ENCODE measurements at places on chromosomes 4 and X.

DNA sequence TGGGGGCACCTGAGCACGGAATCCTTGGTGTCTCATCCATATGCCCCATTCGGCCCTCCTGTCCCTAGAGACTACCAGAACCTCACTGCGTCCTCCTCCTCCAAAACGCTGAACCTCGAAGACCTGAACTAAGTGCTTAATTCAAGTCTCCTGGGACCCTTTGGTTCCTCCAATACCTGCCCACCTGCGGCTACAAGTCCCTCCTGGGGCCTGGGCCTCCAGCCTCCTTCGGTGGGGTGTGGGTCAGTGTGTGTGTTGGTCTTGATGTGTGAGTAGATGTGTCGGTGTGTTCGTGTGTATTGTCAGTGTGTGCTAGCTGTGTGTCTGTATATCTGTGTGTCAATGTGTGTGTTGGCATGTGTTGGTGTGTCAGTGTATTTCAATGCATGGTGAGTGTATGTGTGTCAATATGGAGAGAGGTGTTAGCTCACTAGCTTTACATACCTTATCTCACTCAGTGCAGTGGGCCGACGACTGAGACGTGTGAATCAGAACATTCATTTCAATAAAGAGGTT, 2.6 kb upstream of the SEPTIN6 start:
- no peak for DNase-seq

GRCh38 chrX:69028006-69028760, 137.1 kb downstream of the PJA1 start:
- no peak for DNase-seq

DNA sequence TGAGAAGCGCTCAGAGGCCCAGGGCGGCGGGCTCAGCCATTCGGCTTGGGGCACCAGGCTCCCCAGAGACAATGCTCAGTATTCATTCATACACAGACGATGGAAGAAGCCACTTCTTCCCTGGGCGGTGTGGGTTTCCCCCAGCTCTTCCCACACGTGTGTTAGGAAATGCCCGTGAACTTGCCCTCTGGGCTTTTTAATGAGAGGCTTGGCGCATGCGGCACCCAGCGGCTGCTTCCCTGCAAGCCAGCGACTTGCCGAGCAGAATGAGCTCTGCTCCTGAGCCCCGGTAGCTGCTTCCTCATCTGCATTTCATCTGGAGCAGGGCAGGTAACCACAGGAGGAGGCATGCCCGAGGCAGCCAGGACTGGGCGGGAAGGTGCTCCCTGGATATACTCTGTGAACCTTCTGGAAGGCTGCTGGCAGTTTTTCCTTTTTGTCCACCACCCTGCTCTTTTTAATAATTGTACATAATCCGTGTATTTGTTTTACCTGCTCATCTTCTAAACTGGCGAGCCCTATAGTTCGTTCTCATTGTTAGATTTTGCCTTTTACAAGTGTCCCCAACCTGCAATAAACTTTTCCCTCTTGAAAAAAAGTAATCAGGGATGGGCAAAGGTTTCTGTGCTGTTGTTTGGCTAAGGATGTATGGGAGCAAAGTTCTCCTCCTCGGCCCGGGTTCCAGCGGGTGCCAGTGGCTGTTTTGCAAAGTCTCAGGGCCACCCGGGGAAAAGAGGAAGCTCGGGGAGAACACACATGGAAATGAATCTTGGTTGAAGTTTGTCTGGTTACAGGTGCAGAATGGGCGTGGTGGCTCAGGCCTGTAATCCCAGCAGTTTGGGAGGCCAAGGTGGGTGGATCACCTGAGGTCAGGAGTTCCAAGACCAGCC, 178.8 kb downstream of the DCLK2 start:
- no peak for DNase-seq

GRCh38 chr4:40525752-40526598, 103.7 kb downstream of the RBM47 start:
- DNase-seq: no peak

DNA sequence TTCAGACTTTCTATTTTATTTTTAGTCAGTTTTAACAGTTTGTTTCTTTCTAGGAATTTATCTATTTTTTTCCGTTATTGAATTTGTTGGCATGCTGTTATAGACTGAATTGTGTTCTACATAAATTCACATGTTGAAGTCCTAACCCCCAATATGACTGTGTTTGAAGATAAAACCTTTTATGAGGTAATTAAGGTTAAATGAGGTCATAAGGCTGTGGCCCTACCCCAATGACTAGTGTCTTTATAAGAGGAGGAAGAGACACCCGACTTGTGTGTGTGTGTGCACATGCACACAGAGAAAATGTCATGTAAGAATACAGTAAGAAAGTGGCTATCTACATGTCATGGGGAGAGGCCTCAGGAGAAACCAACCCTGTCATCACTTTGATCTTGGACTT, 146.3 kb downstream of the BRWD3 start:
- no peak for DNase-seq

- no peak for DNase-seq
Observed at GRCh38 chr4:99848591-99849001, 32.0 kb downstream of the DAPP1 start.

GRCh38 chr4:37949636-37950426, 10.4 kb upstream of the PTTG2 start:
- DNase-seq: no peak

Measured in activated naive CD4-positive, alpha-beta T cell (primary cell).